ENCODE measurements at places on chromosomes 12 and 14. TPM values are rescaled to one million over a fixed set of nuclear protein-coding genes. Genes with fewer than 3 reads are reported as not detected.

Gene KRT80
- total RNA-seq: 0.14 TPM

GRCh38 chr14:105818712-105819005 lies 292.3 kb downstream of the TMEM121 start:
- no peak for DNase-seq

DNA sequence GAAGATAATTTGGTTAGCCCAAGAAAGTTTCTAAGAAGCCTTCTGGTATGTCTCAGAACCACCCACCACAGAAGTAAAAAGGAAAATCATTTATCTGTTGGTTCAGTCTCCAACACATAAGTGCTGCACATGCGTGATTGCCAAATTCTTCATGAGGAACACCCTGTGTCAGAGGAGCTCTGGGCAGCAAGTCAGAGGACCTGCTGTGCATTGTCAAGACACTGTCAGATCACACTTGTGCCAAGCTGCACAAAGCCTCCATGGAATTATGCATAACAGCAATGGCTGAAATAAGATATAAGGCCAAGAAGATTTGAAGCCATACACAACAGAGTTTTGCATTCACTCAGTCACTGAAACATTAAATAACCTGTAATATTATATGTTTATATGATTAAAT lies 1304.7 kb upstream of the FLRT2 start:
- DNase-seq: no peak

DNA sequence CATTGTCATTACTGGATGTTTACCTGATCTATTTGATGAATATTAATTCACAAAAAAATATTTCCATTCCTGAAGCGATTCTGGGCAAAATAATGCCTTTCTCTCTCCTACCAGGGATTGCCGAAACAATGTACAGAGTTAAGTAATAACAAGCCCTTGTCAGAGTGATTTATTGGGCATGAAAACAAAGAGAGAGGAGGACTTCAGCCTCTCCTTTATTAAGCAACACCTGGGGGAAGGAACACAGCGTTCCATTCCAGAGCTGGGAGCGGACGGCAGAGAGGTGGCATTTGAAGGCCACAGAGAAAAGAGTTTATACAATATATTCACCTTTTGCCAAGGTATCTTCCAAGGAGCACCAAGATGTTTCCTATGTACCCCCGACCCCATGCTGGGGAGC lies 165.8 kb downstream of the KSR2 start:
- no peak for DNase-seq

Measured in thymus (tissue), 14 donors.